ENCODE measurements at places on chromosomes 5 and 9.

- no peak for DNase-seq
These were observed 290.5 kb upstream of the MEF2C start for GRCh38 chr5:89173528-89173927.

- DNase-seq = no peak
These were observed 37.8 kb downstream of the GLRX start for GRCh38 chr5:95784514-95785302.

GRCh38 chr9:76651119-76651705 lies 113.0 kb upstream of the PCA3 start:
- no peak for DNase-seq

DNA sequence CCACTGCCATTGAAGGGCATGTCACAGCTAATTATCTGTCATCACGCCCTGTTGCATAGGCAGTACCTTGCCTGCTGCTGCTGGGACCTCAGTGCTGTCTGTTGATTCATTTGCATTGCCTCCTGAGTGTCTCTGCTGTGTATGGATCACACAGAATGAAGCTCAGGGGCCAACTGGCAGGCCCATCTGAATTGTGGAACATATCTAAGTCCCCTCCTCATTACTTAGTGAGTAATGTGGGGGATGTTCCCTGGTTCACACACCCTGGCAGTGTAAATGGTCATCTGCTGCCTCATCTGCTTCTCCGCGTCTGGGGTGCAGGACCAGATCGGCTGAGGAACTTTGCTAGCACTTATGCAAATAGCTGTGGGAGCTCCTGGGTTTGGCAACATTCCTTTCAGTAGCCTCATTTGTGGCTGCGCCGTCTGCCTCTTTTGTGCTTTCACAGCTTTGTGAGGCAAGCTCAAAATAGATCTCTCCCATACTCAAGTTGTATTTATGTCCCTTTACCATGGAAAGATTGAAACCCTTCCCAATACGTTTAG lies 25.4 kb downstream of the TYRP1 start:
- DNase-seq = peak; percentile 53

GRCh38 chr9:14006386-14007187 lies 307.4 kb downstream of the NFIB start:
- DNase-seq = no peak

DNA sequence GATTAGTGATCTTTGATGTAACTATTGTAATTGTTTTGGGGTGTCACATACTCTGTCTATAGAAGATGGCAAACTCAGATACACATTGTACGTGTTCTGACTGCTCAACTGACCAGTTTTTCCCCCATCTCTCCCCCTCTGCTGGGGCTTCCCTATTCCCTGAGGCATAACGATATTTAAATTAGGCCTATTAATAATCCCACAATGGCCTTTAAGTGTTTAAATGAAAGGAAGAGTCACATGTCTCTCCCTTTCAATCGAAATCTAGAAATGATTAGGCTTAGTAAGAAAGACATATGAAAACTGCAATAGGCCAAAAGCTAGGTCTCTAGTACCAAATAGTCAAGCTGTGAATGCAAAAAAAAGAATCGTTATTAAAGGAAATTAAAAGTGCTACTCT lies 265.6 kb downstream of the TMEM232 start:
- DNase-seq = no peak

DNA sequence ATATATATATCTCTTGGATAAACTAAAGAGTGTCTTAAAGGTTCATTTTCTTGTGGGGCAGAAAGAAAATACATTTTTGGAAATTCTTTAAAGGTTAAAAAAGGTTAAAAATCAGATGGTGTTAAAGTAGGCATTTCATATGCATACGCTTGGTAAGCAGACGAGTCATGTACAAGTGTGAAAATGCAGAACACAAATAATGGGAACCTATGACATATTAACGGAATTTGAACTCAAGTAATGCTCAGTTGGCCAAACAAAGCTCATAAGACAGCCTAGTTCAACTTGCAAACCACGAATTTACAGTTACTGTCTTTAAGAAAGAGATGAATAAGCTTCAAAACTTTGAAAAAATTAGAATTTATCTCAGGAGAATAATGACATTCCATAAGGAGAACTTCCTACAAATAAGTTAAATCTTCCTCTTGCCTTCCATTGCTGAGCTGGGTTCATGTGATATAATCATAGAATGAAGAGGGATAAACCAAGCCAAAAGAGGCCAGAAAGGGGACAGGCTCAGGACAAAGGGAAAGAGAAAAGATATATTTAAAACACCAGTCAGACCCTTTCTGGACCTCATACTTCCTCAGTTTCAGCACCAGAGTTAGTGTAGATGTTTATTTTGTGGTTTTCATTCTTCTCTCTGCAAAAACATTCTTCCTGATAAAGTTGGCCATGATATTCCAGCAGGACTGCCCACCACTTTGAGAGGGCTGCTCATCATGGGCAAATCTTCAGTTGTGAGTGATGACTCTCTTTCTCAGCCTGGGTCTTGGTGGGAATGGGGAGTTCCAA lies 256.7 kb upstream of the CD180 start:
- DNase-seq = no peak

DNA sequence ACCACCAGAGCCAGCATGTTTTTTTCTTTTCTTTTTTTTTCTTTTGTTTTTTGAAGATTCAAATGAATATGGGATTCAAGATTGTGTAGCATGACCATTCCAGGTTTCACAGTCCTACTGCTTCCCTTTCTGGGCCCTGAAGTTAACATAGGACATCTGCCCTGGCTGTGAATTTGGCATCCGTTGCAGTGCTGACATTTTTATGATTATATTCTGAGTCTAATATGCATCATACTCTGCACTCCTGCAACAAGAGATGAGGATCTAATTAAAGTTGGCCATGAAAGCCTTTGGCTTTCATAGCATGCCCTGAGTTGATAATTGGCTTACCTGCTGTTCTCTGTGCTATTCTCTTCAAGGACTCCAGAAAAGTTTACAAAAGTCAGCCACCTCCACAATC lies 29.8 kb downstream of the C5orf22 start:
- no peak for DNase-seq

- DNase-seq = no peak
These were observed 159.8 kb upstream of the MEF2C start for GRCh38 chr5:89042746-89043145.
